ENCODE measurements at places on chromosomes 16 and 17.

DNA sequence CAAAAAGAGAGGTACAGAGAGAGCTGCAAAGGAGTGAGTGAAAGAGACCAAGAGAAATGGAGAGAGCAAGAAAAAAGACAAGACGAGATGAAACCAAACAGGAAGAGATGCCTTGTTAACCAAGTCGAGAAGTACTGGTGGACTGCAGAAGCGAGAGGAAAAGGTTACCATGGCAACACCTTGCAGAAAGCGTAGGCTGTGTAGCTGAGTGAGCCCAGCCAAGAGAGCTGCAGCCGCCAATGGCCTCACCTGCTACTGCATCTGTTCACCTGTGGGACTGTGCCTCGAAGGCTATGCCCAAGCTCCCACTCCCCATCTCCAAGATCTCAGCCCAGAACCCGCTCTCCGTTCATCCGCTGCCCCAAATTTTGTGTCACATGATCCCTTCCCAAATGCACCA lies 161.3 kb downstream of the SLC39A11 start:
- no peak for DNase-seq

DNA sequence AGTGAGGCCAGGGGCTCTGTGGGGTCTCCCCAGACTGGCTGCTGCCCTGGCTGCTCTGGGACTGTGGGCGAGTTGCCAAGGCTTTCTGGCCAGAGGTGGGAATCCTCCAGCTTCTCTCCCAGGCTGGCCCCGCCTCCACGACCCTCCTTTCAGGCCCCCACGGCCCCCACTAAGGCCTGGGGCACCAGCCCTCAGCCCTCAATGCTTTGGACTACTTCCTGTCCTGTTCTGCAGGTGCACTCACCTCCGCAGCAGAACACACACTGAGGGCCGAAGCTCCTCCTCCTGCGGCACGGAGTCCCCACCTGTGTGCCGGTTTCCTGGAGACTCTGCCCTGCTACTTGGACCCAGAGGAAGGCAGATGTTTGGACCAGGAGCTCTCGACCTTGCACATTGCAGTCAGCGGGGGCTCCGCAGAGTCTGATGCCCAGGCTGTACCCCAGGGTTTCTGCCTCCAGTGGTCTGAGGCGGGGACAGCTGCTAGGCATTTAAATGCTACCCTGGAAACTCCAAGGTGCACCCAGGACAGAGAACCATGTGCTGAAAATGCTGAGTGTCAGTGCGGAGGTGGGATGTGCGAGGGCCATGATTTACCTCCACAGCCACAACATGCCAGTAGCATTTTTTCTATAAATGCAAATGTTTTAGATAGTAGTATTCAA lies 223.8 kb downstream of the IRF8 start:
- no peak for DNase-seq

DNA sequence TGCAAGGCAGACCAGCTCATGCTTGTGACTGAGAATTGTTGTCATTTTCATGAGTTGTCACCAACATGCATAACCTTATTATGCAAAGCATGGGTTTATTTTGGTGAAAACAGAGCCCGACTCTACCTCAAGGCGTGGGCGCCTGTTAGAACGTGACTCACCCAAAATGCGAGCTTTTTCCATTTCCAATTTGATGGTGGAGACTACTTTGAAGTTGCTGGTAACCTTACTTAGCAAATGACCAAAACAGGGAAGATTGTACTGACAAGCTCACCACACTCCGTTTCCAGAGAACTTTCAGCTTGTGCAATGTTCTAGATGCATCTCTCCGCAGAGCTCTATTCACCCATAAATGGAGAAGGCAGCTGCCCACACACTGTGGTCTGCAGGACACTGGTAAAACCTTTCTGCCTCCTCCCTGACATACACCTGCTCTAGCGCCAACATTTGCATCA lies 284.5 kb downstream of the MAF start:
- no peak for DNase-seq

GRCh38 chr16:10664720-10665126 lies 30.0 kb downstream of the TEKT5 start:
- DNase-seq = no peak

DNA sequence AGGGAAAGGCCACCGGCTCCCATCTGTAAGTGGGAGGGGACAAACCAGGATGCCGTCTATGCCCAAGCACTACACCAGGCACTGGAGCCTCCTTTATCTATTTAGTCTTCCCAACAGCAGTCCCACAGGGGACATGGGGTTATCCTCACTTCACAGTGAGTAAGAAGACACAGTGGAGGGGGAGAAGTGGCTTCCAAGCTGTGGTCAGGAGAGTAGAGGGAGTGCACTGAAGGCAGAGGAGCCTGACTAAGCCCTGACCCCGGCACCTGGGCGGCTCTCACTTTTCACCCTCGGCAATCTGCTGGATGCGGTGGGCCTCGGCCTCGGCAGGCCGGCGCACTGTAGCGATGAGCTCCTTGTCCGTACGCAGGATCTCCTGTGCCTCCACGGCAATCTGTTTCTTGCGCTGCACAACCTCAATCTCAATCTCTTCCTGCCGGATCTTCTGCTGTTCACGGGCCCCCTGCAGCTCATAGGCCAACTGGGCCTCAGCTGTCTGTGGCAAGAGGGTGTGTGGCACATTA lies 15.9 kb downstream of the FLOT2 start:
- no peak for DNase-seq

GRCh38 chr17:33929181-33929724 lies 325.8 kb upstream of the CCL2 start:
- no peak for DNase-seq

DNA sequence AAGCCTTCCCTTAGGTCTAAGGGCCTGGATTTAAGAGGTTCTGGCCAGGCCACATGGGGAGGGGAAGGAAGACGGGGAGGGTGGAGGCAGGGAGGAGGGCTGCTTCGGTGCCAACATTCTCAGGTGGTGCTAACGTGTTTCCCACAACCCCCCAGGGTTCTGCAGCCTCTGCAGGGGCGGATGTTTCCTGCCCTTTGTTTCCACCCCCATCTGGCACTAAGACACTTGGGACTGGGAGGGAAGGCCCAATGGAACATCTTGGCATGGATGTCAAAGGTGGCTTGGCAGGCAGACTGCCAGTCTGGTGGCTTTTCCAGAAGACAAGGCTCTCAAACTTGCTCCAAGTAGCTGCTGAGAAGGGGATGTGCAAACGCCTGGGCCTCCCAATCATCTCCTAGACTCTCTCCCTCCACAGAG lies 12.7 kb downstream of the HIC1 start:
- DNase-seq = no peak

GRCh38 chr17:69947027-69947759 lies 127.8 kb upstream of the KCNJ16 start:
- no peak for DNase-seq

GRCh38 chr17:49494399-49494985 lies 601 bp upstream of the NGFR start:
- no peak for DNase-seq

GRCh38 chr17:77540975-77541374 lies 400.2 kb downstream of the SEC14L1 start:
- peak; percentile 47 for DNase-seq

DNA sequence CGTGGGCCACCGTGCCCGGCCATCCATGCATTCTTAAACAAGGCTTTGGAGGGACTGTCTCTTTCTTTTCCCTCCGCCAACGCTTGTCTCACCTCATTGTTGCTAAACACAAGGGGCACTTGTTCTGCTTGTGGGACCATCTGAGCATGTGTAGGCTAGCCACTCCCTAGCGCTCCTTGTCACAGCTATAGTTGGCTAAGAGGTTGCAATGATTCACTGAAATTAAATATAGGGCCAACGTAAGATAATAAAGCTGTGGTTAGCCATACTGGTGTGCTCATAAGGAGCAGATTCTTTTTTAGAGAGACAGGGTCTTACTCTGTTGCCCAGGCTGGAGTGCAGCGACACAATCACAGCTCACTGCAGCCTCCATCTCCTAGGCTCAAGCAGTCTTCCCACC lies 41.2 kb downstream of the KIAA0513 start:
- no peak for DNase-seq

DNA sequence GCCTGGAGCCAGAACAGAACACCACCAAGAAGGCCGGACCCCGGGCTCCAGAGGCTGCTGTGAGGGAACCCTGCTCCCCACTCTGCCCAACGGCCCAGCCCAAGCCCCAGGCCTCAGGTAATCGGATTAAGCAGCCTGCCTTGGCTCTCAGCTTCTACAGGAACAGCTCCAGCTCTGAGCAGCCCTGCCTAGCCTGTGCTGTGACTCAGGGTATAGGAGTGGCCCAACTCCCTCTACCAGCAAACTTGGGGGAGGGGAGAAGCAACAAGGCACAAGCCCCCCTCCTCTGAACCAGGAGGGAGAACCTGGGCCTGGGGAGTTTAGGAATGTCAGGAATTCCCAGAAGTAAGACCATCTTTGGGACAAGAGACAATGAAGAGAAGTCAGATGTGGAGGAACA lies 849 bp upstream of the SOX15 start:
- DNase-seq = no peak

GRCh38 chr17:59165933-59166342 lies 10.4 kb downstream of the PRR11 start:
- DNase-seq = peak; percentile 20

DNA sequence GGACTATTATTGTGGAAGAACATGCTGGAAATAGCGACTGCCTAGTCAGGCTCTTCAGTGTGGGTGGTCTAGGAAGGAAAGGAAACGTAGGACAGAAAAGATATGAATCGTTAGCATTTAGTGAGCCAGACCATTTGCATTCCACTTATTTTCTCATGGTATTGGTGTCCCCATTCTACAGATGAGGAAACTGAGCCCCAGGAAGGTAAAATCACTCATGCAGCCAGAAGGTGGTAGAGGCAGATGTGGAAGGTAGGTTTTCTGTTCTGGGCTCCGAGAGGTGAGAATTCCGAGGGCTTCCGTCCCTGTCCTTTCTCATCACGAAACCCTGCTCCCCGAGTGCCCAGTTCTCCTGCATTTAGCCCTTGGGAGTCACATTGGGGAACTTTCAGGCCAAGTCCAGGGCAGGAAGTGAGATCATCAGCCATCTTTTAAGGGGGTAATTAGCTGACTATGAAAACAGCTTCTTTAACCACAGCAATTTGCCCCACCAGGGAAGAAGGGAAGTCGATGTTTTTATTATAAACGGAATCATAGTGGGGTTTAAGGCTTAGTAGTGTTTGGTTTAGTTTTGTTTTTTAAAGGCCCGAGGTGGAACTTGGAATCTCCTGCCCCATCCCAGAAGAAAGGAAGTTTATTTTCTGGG lies 110.7 kb upstream of the IRX3 start:
- no peak for DNase-seq

DNA sequence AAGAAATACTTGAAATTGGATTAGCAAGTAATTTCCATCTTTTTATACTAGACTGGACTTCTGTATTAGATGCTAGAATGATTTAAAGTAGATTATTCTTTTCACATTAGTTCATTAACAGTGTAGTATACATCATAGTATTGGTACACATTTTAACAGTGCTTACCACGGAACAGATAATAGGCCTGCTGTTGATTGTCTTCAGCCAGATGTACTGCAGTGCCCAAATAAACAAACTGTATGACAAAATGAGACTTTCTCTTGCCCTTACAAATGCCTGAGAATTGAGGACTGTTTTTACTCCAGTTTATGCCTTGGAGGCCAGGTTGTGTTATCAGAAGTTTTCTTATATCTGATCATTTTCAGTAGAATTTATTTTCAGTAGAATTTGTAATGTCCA lies 631 bp downstream of the EVI2A start:
- no peak for DNase-seq

GRCh38 chr16:86395477-86395876 lies 114.8 kb upstream of the FOXF1 start:
- DNase-seq = no peak

DNA sequence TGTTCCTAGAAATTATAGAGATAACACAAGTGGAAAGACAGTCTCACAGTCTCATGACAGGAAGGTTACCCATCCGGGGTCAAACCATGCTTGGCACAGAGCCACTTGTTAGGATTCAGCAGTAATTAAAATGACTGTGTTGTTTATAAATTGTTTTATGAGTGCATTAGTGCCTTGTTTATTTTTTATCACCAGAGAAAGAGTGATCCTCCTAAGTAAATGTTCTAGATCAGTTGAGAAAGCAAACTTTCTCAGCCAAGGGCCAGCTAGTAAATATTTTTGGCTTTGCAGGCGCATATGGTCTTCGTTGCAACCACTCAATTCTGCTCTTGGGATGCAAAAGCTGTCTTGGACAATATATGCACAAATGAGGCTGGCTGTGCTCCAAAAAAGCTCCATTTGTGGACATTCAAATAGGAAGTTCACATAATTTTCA lies 253.9 kb upstream of the CACNG5 start:
- no peak for DNase-seq

GRCh38 chr17:28906706-28907438 lies 4.0 kb upstream of the DHRS13 start:
- no peak for DNase-seq

DNA sequence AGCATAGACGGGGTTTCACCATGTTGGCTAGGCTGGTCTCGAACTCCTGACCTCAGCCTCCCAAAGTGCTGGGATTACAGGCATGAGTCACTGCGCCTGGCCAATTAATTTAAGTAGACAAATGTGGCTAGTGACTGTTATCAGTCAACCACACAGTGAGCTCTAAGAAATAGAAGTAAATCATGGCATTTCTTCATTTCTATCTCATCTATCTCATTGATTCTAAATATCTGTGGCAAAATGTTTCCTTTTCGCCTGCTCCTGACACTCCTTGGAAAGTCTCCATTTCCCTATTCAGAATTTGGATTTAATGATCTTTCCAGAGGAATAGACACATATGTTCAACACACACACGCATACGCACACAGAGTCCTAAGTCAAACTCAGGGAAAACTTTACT lies 81.3 kb downstream of the HIC1 start:
- no peak for DNase-seq

DNA sequence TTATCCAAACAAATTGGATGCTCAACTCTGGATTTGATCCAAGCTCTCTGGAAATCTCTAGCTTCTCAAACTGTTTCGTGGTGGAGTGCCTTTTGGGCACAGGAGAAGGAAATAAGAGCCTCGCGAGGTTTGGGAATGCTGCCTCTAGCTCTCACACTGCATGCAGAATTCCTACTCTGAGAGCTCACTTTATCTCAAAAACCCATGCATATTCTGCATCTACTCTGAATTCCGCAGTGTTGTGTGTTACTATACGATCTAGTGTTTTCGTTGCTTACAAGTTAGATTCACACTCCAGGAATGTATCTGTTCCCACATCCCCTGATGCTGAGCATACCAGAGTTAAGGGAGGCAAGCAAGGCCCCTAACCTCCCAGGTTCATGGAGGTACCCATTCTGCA lies 462.7 kb downstream of the WWOX start:
- no peak for DNase-seq

GRCh38 chr17:75371339-75371738 lies 34.1 kb downstream of the GRB2 start:
- DNase-seq = no peak

GRCh38 chr16:13426269-13426668 lies 493.7 kb upstream of the ERCC4 start:
- no peak for DNase-seq
